Tibial nerve (tissue), 4 donors: ENCODE measurements at places on chromosomes 5 and 9.

GRCh38 chr9:108073823-108074222 lies 584.3 kb upstream of the KLF4 start:
- DNase-seq: no peak

- DNase-seq: no peak
These were observed 42.0 kb downstream of the ARHGEF28 start for GRCh38 chr5:73668017-73668416.

DNA sequence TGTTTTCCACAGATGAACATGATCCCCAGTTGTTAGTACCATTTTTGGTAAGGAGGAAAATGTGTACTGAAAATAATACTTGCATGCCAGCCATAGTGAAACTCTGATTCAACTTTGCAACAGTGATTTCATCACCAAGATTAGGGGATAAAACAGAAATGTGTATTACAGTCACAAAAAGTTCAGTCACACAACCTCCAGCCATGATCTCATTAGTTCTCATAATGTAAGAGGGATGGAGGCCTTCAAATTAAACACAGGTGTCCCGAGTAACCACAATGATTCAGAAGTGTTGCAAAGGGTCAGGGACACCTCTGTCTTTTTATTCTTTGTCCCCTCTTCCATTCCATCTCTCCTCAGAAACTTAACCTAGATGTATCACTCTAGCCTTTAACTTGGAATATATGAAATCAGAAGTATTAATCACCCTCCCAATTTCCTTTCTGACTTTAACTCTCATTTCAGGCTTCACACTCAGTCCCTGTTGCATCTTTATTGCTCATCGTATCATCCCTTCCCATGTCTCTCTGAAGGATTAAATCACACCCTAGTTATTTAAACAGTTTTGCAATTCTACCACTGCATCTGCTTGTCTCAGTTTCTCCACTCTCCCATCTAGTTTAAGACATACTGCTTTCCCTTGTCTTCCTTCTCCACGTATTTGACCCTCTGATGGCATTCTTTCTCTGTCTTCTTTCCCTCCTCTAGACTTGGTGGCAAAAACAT lies 291.2 kb downstream of the ADAMTS6 start:
- no peak for DNase-seq

GRCh38 chr5:166356096-166356495 lies 1935.3 kb upstream of the WWC1 start:
- DNase-seq: no peak

DNA sequence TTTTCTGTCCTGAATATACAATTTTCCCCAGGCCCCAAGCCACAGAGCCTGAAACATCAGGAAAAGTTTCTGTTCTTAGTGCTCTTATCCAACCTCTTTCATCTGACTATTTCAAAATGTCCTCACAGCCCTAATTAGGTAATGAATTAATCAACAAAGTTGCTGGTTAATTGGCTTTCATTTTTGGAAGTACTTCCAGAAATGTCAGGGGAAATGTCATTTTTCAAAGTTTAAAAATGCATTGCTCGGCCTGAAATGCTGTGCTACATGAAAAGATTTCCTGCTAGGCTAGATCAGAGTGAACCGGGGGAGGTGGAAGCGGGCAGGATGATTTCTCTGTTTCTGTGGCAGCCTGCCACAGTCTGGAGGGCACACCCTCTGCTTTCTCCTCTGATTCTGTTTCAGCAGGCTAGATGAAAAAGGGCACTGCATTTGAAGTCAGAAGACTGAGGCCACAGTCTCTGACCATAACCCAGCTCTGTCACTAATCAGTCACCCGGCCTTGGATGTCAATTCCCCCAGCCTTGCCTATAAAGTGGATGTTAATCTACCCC lies 55.9 kb upstream of the BARX1 start:
- no peak for DNase-seq

GRCh38 chr9:89444925-89445765 lies 52.8 kb downstream of the SEMA4D start:
- DNase-seq: no peak

DNA sequence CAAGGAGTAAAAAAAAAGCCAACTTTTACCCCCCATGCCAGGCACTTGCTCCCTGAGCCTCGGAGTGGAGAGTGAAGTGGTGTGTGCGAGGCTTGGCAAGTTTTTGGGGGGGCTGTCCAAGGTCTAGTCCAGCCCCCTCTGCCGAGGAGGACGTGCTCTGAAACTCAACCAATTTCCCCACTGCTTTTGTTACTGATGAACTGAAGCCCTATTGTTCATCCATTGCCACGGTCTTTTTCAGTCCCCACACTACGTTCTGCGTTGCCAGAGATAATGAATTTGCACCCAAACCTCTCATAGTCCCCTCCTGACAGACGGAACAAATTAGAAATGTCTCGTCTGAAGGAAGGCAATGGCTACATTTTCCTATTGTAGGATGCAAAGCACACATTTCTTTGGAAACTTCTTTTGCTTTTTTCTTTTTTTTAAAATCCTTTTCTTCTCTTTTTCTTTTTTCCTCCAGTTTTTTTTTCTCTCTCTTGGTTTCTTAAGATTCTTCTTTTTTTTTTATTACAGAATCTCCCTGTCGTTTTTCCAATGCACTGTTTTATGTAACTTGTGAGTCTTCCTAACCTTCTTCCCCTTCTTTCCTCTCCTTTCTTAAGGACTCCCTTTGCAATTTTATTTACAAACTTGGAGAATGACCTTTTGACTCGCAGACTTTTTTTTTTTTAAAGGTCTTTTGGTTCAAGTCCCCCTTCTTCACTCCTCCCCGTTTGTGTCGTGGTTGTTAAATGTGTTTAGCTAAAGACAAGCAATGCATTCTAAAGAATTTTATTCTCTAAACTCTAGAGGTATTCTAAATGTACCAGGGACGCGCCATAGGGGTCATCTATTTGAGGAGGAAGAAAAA lies 209.5 kb downstream of the MEF2C start:
- no peak for DNase-seq

- DNase-seq: no peak
These were observed 182.3 kb downstream of the C9orf152 start for GRCh38 chr9:110025551-110026170.

DNA sequence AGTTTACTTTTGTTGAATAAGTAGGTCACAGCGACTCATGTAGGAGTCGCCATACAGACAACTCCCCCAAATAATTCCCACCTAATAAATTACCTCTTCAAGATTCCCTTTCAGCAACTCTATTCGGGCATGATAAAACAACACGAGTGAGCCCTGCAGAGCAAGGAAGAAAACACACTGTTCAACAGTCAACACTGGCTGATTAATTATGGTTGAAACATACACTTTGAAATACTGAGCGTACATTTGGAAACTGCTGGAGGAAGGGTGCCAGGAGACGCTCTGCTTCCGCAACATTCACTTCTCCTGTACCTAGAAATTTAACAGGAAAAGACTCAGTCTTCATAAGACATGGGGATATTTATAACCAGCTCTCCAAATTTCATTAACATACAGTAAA lies 117.5 kb downstream of the TTC39B start:
- no peak for DNase-seq

- no peak for DNase-seq
These were observed 422.3 kb downstream of the SPATA31D1 start for GRCh38 chr9:82410866-82411265.

- DNase-seq: no peak
These were observed 272.6 kb upstream of the KCNN2 start for GRCh38 chr5:114089259-114089658.

DNA sequence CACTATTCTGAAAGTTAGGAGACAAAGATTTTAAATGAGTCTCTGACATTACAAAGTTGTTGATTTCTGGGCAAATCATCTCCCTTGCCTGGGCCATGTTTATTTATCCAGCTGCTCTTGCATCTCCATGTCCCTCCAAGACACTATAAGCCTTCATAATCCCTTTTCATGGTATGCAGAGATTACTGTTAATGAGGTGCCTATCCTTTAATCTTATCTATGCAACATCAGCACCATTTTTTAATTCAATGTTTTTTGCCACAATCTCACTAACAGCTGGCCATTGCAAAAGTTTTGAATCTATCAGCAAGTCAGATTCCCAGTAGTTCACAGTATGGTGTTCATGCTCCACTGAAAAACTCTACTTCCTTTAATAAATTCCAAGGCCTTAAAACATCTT lies 108.5 kb upstream of the PTPRD start:
- no peak for DNase-seq

- no peak for DNase-seq
These were observed 8.1 kb upstream of the MLLT3 start for GRCh38 chr9:20630241-20630943.

GRCh38 chr5:14173377-14174229 lies 30.5 kb downstream of the TRIO start:
- DNase-seq: no peak

GRCh38 chr5:145316282-145316681 lies 518.9 kb downstream of the PRELID2 start:
- DNase-seq: no peak

DNA sequence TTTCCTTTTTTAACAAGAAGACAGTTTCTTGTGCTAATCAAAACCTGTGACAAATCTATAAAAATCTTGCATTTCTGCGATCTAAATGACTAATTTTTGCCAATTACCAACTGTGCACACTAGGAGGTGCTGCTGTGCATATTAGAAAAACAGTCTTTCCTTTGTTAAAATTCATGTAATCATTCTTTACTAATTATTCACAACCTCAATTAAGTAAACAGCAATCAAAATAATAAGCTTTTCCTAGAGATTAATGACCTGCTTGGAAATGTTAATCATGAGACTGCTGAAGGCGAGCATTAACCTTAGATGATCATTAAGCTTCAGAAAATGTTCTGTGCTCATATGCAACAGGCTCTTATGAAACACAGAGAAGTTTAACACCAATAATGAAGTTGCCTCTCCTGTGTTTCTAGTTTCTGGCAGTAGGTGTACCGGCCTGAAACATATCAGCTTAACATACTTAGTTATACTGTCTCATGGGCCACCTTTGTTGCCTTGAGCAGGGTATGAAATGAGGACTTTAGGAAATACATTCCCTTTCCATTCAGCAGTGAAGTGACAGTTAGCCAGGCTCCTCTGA lies 17.7 kb downstream of the RFESD start:
- no peak for DNase-seq

DNA sequence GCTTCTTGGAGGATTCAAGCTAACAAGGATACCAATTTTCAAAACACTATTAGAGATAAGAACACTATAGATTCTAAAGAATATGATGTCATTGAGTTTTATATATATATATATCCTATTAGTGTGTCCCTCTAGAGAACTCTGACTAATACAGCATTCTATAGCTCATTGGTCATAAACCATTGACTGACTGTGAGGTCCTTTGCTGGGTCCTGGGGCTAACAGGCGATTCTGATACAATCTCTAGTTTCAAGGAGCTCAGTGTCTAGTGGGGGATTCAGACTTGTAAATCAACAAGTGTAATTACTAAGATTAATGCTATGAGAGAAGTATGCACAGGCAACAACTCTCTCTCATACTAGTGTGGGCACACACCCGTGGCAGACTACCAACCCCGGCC lies 234.5 kb downstream of the DENND1A start:
- no peak for DNase-seq

- DNase-seq: peak; percentile 55
These were observed 1.1 kb upstream of the SSBP2 start for GRCh38 chr5:81751836-81752643.

DNA sequence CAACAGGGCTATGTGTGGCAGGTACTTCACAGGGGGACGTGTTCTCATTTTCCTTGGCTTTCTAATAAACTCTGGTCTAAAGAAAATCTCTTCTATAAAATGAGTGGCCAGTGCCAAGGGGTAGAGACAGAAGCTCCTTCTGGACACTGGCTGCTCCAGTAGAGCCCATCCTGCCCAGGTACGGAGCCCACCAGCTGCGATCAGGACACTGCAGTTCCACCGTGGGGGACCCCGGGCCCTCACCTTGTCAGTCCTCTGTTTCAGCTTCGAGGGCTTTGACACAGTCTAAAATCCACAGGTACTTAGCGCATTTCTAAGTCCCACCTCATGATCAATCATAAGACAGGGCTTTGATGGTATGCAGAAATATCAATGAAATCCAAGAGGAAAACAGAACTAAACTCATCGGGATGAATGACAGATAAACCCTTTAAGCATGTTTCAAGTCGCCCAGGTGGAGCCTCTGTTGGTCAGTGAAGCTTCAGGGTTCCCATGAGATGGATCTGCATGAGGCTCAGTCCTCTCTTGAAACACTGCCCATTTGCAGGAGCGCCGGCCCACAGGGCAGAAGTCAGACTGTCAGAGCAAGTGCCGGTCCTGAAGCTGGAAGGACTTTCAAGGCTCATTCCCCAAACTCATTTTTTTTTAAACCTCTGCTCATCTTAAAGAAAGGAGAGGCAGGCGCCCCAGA lies 20.3 kb upstream of the TERT start:
- no peak for DNase-seq

GRCh38 chr5:108548684-108549596 lies 167.0 kb upstream of the FBXL17 start:
- no peak for DNase-seq

GRCh38 chr5:131229623-131230022 lies 34.2 kb upstream of the CDC42SE2 start:
- no peak for DNase-seq

DNA sequence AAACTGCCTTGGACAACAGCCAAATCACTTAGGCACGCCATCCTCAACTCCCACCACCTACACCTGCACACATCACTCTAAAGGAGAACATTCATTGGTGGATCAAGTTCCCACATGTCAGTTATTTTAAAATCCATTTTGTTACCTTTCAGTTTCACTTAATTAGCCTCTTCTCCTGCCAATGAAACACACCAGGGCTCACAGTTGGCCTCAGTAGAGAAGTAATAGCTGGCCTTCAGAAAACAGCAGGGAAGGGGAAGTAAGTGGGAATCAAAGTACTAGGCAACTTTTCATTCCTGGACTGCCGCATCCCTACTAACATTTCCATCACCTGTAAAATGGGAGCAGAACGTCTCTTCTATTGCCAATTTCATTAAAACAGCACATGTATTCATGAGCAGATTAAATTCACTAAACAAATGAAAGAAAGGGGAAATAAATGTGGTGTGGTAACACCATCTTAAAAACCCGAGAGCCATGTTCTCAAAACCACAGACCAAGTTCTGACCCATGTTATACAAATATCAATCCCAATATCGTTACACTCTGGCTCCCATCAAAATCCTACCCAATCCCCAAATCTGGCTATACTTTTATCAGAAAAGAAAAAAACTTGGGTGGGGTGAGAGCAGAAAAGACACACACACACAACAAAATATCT lies 1.7 kb downstream of the SIL1 start:
- DNase-seq: no peak
